ENCODE measurements at places on chromosomes 7 and 10.

- DNase-seq = no peak
Measured at GRCh38 chr7:39300276-39300675, 265.9 kb upstream of the YAE1 start.

DNA sequence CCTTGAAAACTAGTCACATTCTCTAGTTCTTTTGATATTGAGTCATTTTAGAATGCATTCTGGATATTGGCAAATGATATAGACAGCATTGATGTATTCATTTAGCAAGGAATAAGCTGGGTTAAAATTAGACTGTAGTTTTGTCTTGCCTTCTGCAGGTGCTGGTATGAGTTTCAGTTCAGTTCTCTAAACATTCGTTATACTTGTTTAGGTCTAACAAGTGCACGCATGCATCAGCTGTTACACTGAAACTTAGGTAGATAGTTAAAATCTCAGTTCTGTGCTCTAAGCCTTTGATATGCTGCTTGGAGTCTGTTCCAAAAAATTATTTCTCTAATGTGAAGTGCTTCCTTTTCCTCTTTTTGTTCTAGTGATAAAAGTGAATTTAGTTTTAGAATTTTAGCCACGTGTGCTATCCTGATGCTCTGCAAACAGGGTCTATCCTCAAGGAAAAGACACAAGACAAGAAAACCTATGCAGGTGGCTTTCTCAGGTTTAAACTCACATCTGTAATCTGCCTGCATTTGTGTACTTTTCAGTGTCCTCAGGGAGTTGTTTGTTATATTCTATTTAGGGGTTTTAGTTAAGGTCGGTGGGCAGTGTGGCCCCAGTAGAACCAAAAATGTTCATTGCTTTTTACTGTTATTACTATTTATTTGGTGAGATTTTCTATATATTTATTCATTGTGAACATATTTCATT is 409.0 kb downstream of the CDC14C start:
- no peak for DNase-seq

DNA sequence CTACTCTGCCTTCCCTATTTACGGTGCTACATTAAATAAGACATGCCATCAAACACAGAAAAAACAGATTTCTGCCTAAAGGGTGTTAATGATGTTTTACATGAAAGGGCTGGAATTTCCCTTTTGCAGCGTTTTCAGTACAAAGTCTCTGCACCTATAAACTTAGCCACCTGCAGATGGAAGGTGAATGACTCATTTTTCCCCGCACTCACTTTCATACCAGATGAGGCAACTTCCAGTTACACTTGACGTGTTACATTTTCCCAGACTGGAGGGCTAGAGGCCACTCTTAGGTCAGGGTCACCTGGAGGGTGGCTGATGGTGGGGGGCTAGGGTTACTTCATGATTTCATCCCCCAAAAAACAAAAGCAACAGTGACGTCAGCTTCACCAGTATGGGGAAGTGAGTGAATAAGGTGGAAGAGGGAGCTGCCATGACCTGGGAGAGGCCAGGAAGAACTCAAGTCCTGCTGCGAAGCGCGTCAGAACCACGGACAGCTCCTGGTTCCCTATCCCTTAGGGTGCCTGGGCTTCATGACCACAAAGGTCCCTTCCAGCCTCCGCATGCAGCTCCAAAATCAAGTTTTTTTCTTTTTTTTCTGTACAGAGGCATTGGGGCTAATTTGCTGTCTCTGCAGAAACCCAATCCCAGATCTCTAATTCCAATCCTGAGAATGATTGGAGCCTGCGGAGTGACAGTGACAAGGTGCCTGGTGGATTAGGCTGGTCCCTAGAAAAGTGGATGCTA is 94.0 kb downstream of the ADARB2 start:
- peak; percentile 7 for DNase-seq

GRCh38 chr7:48424731-48425130 is 253.5 kb downstream of the ABCA13 start:
- no peak for DNase-seq

DNA sequence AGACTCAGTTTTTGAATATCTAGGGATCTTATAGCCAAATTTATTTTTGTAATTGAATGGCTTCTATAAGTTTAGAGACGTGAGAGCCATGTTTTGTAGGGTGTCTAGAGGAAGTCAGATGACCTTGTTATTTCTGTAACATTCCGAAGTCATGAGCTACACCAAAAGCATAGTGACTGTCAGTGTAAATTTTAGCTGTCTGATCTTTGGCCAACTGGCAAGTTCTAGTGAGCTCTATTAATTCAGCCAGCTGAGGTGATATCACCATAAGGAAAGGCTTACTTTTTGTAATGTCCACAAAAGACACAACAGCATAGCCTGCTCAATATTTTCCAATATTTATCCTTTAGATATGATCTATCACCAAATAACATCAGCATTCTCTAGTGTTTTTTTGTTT is 9.9 kb upstream of the NT5C3A start:
- no peak for DNase-seq

DNA sequence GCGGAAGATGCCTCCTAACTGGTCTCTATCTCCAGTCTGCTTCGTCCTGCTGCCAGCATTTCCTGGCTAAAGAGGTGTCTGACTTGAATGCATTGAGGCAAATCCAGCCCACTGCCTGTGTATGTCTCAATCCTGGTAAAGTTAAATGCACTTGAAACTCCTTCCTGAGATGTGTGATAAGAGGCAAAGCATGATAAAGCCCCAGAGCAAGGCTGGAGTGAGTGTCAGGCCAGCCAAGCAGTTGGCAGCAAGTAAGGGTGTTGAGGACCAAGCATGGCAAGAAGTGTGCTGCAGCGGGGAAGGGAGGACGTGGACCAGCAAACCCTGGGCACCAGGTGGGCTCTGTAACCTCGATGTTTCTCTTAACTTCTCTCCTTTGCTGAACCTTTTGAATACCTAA is 29.1 kb downstream of the LRRC18 start:
- DNase-seq = no peak

DNA sequence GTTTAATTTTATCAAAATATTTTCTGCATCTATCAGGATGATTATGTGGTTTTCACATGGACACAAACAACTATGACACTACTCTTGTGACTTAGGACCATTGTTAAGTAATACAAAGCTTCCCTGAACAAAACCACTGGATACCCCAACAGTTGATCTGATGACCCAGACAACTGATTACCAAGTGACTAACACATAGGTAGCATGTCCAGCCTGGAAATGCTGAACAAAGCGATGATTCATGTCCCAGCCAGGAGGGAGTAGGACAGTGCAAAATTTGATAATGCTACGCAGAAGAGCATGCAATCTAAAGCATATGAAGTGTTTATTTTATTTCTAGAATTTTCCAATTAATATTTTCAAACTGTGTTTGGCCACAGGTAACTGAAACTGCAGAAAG is 8.9 kb upstream of the PNLIP start:
- no peak for DNase-seq

DNA sequence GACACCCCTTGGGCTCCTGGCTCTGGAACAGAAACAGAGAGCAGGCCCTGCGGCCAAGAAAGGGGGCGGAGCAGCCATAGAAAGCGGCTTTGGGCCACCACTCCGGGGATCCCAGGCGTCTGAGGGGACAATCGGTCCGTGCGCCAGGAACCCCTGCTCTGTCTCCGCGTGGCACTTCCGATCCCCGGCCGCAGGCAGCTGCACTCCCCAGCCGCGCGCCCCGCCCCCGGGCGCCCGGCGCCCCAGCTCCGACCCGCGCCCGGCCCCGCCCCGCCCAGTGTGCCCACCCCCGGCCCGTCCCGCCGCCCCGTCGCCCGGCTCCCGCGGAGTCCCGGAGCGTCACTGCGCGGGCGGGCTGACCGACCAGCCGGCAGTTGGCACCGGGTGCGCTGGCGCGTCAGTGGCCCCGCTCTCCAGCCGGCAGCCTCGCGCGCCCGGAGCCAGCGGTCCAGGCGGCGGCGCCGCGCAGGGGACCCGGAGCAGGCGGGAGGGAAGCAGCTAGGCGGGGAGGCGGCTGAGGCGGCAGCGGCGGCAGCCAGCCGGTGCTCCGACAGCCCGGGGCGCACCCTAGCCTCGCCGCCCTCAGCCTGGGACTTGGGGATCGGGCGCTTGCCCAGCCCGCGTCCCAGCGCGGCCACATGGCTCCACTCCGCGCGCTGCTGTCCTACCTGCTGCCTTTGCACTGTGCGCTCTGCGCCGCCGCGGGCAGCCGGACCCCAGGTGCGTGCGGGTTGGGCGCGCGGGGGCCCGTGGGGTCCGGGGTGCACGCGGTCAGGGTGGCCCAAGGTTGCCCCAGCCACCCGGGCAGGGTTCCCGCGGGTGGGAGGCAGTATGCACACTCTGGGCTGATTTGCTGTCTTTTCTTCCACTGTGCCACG is at the start of gene ADAMTS14:
TSS of gene ADAMTS14 (plus strand) at position 342 of the 878 bp plus-strand sequence. CDS start at position 639, 297 bp downstream.
- no peak for DNase-seq

DNA sequence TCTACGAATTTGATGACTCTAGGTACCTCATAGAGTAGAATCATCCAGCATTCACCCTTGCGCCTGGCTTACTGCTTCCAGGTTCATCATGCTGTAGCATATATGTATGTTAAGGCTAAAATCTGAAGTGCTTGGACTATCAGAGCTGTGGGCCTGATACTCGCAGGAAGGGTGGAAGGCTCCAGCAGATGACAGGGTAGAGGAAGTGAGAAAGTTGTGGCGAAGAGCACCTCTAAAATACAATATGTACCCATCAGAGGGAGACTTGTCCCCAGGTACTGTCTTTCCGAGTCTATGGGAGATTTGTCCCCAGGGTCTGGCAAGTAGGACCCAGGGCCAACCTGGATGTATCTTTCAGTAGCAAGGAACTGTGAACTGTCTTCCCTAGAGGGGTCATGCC is 48.1 kb upstream of the PLEKHA1 start:
- no peak for DNase-seq

DNA sequence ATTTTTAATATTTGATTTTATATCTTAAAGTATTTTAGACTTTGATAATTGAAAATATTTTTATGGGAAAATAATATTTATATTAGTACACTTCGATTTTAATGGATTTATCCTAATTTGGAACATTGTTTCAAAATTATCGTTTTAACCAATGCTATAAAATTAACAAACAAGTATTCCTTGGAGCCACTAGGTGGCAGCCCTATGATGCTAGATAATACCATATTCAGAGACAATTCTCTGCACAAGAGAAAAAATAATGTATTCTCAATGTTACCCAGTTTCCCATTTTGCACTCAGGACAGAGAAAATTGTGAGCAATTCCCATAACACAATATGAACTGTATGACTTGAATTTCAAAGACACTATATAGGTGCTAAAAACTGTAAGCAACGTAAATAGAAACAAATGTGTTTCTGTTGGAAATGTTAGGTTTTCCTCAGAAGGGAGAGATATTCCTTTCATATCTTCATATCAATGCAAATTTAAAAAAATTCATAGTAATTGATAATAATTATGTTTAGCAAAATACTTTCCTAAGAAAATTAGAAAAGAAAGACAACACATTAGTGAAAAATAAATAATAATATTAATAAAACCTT is 237.8 kb downstream of the SEMA3E start:
- no peak for DNase-seq

DNA sequence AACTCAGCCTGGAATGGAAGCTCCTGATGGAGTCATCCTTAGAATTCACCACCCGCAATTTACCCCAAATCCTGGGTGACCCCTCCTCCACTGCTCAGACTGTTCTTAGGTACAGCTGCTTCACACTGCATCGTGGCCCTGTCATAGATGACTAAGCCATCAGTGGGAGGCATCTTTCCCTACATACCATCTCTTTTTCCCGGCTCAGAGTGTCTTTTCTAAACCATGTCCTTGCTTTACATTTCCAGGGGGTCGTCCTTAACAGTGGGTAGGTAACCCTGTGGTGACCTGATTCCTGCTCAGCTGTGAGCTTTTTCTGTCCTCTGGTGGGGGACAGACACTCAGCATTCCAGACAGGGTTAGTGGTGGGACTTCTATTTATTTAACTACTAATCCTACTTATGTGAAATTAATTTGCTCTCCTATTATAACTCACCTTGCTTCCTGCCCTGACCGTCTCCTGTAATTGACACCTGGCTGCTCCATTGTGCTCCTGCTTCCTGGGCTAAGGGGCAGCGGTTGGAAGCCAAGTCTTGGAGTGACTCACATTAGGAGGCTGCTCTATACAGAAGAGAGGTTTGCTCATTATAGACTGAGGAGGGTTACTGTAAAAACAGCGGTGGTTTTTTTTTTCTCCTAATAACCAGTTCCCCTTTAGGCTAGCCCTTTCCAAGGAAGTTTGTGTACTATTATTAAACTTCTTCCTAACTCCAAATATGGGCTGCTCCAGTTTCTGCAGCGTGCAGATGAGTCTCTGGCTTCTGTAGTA is 40.6 kb downstream of the PYROXD2 start:
- DNase-seq = no peak

DNA sequence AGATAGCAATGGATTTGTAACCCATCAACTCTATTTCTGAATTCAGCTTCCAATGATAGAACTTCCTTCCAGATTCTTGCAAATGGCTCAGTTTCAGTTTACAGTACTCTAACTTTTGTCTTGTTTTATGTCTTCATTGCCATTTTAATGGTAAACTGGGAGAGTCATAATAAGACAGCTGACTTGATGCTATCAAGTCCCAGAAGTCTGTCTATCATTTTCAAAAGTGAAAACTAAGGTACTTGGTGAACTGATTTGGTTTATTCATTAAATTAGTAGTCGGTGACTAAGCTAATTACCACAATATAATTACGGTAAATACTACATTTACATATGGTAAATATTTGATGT is 25.0 kb downstream of the RTKN2 start:
- no peak for DNase-seq

- no peak for DNase-seq
Measured at GRCh38 chr10:3435671-3436070, 263.1 kb upstream of the PITRM1 start.

DNA sequence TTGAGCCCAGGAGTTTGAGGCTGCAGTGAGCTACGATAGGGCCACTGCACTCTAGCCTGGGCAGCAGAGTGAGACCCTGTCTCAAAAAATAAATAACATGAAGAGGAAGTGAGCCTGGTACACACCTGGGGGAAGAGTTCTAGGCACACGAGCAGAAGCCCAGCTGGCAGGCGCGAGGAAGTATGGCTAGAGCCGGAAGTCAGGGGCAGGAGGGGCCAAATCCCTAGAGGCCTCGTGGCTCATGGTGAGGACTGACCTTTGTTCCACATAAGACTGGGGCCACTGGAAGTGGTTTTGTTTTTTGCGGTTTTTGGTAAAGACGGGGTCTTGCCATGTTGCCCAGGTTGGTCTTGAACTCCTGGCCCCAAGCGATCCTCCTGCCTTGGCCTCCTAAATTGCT is 117.6 kb downstream of the HIP1 start:
- DNase-seq = no peak

- DNase-seq = no peak
Measured at GRCh38 chr7:37411444-37412034, 37.1 kb downstream of the ELMO1 start.

DNA sequence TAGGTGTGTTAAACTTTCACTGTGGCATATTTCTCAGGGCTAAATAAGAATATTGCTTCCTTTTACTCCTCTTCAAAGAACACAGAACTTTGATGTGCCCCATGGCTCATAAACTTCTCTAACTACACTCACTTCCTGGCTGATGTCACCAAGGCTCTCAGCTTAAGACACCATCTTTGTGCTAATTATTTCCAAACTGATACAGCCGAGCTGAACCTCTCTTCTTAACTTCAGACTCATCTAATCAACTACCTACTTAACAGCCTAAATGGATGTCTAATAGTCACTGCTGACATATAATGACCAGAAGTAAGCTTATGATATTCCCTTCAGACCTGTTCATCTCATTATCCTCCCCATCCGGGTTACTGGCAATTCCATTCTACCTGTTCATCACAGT is 3.6 kb downstream of the C10orf67 start:
- no peak for DNase-seq

All from stimulated activated CD4-positive, alpha-beta T cell treated with anti-CD3 and anti-CD28 coated beads, Interleukin-15, amount 100 ng/mL, for 48 hours (primary cell).